Ovary (tissue), 10 donors: ENCODE measurements at places on chromosomes 12 and 14. TPM values are rescaled to one million over a fixed set of nuclear protein-coding genes. Genes with fewer than 3 reads are reported as not detected.
A peak's percentile ranks its signal among the peaks of the same experiment; 100 is the strongest.

ANKRD33 gene
- total RNA-seq = not detected

HOXC6 gene
- total RNA-seq = 13.9 TPM

ZDHHC22 gene
- total RNA-seq = not detected

CCDC175 gene
- total RNA-seq = not detected

UNC119B gene
- 54.4 TPM for total RNA-seq

RD3L gene
- total RNA-seq = not detected

ATG101 gene
- 28.5 TPM for total RNA-seq

ULK1 gene
- 31.6 TPM for total RNA-seq

GDF3 gene
- total RNA-seq = 0.23 TPM

GRCh38 chr14:66645716-66646115 is 137.8 kb downstream of the GPHN start:
- no peaks in the 10 kb centered on the region for H3K27me3 ChIP-seq
- DNase-seq = no peak
- no peak overlapping the region for H3K4me3 ChIP-seq
- no peak overlapping the region for H3K27ac ChIP-seq
- no peaks in the 10 kb centered on the region for H3K36me3 ChIP-seq
- no peaks in the 10 kb centered on the region for H3K4me1 ChIP-seq

DNA sequence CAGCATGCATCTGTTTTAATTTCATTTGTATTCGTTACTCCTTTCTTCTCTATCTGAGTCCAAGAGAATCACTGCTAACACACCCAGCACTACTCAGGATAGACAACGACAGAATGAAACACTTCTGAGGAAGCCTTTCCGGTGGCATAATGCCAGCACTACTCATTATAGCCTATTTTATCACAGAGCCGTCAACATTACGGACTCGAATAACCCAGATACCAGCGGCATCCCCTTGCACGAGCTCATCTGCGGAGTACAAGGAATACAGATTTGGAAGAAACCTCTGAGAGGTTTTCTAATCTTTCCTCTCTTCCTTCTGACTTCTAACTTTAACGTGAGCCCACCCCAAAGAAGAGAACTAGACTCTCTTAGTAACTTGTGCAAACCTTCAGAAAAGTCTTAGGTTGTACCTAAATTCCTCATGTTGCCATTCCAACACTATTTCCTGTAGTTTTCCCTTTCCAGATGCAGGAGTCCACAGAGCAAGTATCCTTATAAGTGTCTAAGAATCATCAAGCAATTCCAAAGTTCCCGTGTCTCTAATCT is 248.1 kb downstream of the APAF1 start:
- H3K36me3 ChIP-seq = no peaks in the 10 kb centered on the region
- H3K27ac ChIP-seq = no peak overlapping the region
- no peaks in the 10 kb centered on the region for H3K27me3 ChIP-seq

DNA sequence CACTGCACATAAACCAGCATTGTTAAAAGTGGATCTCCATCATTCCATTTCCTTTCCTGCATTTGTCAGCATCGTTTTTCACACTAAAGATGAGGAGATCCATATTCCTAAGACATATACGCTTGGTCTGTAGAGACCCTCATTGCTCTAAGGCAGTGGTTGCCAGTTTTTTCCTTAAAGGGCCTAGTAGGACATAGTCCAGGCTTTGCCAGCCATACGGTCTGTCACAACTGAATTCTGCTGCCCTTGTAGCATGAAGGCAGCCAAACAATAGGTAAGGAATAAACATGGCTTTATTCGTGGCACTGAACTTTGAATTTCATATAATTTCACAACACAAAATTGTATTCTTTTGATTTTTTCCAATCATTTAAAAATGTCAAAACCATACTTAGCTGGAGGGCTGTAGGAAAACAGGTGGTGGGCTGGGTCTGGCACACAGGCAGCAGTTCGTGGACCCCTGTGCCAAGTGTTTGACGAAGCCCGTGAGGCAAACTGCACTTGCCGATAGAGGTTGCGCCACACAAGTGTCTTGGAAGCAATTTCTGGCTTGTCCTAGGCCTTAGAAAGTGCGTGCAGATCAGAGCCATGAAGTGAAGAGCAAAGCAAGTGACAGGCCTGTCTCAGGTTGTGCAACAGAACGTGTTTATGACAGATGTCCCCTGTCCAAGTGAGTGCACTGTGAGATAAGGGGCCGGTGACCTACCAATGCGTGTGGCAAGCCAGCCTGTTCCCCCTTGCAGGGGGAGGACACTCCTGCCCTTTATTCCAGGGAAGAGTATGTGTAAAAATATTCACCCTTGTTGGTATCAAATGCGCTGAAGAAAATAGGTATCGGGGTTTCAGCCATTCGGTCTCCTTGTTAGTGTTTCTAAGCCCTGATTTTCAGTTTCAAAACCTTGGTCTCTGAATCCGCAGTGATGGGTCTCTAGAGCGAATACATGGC is 916 bp upstream of the CHPT1 start:
- no peak overlapping the region for H3K27ac ChIP-seq
- H3K36me3 ChIP-seq = no peaks in the 10 kb centered on the region
- H3K4me3 ChIP-seq = peak overlapping the region; percentile 91
- DNase-seq = peak; percentile 21
- H3K27me3 ChIP-seq = no peaks in the 10 kb centered on the region

- H3K4me1 ChIP-seq = no peaks in the 10 kb centered on the region
- H3K4me3 ChIP-seq = no peak overlapping the region
- no peak overlapping the region for H3K27ac ChIP-seq
- DNase-seq = no peak
- no peaks in the 10 kb centered on the region for H3K36me3 ChIP-seq
Measured at GRCh38 chr14:31336646-31337045, 83.7 kb downstream of the HEATR5A start.

GRCh38 chr12:79302162-79302814 is 388.5 kb downstream of the PAWR start:
- DNase-seq = no peak
- H3K4me3 ChIP-seq = no peak overlapping the region
- no peaks in the 10 kb centered on the region for H3K36me3 ChIP-seq
- H3K27ac ChIP-seq = no peak overlapping the region

DNA sequence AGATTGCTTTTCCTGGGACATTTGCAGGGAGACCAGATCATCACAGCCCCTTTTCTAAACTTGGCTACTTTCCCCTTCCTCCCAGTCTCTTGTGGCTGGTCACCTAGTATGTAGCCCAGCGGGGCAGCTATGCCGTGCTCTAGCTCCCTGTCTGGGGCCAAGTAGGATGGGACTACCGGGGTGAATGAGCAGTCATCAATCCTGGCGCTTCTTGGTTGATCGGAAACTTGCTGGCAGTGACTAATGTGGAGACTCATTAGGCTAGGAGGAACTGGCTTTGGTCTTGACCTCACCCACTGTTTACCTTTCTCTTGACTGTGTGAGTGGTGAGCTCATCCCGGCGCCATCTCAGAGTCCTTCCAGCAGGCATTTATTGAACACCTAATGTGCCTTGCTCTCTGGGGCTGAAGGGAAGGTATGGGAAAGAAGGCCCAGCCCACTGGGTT is 15.9 kb downstream of the PLEKHG3 start:
- H3K27me3 ChIP-seq = no peaks in the 10 kb centered on the region
- no peak for DNase-seq
- peaks cover 43% of the 10 kb centered on the region for H3K4me1 ChIP-seq
- no peak overlapping the region for H3K4me3 ChIP-seq
- H3K27ac ChIP-seq = no peak overlapping the region
- no peaks in the 10 kb centered on the region for H3K36me3 ChIP-seq
